Iris pigment epithelial cell (primary cell): ENCODE measurements at places on chromosomes 12 and 14.
A peak's percentile ranks its signal among the peaks of the same experiment; 100 is the strongest.

- no peak for DNase-seq
These were observed 45.9 kb downstream of the IFNG start for GRCh38 chr12:68113644-68114043.

DNA sequence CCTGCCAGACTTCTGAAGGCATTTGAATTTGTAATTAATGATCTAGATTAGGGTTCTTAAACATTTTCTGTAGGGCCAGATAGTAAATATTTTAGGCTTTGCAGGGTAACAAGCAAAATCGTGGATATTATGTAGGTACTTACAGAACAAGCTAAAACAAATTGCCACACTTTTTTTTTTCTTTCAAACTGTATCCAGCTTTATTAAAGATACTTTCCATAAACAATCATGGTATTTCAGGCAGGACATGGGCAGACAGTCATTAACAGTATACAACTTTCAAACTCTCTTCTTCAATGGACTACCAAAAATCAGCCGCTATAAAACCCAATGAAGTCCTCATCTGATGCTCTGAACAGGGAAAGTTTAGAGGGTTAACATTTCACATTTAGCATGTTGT, 9.6 kb downstream of the TRMT5 start:
- no peak for DNase-seq

DNA sequence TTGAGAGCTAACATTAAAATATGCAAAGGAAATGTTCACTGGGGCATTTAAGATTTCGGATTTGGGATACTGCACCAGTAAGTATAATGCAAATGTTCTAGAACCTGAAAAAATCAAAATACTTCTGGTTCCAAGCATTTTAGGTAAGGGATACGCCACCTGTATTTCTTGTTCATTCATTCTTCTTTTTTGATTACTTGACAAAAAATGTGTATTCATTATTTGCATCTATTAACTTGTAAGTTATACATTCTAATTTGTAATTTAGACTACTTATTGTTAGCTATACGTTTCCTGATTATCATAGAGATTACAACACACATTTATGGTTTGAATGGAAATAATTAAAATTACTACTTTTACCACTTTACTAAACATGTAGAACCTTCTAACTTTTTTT, 486.9 kb downstream of the SOX5 start:
- DNase-seq = no peak

DNA sequence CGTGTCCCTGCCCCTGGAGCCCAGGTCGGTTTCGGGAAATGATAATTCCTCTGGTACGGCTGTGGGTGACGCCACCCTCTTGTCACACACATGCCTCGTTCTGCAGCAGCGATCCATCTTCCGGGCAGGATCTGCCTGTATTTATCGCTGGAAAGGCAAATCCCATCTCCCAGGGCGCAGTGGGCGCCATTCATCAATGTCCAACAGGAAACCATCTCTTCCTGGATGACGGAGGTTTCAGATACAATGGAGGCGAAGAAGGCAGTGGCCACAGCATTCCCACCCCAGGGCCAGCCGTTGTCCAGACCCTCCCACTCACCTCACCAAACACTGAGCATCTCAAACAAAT, 74.2 kb downstream of the NOC4L start:
- DNase-seq = no peak

DNA sequence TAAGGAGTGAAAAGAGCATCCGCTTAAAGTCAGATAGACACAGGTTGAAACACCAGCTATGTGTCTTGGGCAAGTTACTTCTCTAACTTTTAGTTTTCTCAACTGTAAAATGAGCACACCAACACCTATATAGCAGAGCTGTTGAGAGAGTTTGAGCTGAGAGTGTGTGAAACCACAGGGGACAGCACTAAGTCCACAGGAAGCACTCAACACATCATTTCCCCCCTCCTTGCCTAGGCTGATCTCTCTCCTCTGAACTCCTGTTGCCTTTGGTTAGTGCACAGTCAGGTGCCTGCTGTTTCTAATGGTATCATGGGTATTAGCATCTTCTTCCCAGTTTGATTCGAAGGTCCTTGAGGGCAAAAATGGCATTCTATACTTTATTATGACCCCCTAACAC, 176.7 kb downstream of the DPF3 start:
- no peak for DNase-seq

GRCh38 chr12:132084621-132085290, 59.4 kb downstream of the DDX51 start:
- peak; percentile 50 for DNase-seq

GRCh38 chr12:77131977-77132490, 66.7 kb upstream of the E2F7 start:
- DNase-seq = no peak

- no peak for DNase-seq
These were observed 118.8 kb downstream of the FSCB start for GRCh38 chr14:44388306-44388705.

- no peak for DNase-seq
These were observed 958 bp downstream of the RTN1 start for GRCh38 chr14:59869381-59870255.

DNA sequence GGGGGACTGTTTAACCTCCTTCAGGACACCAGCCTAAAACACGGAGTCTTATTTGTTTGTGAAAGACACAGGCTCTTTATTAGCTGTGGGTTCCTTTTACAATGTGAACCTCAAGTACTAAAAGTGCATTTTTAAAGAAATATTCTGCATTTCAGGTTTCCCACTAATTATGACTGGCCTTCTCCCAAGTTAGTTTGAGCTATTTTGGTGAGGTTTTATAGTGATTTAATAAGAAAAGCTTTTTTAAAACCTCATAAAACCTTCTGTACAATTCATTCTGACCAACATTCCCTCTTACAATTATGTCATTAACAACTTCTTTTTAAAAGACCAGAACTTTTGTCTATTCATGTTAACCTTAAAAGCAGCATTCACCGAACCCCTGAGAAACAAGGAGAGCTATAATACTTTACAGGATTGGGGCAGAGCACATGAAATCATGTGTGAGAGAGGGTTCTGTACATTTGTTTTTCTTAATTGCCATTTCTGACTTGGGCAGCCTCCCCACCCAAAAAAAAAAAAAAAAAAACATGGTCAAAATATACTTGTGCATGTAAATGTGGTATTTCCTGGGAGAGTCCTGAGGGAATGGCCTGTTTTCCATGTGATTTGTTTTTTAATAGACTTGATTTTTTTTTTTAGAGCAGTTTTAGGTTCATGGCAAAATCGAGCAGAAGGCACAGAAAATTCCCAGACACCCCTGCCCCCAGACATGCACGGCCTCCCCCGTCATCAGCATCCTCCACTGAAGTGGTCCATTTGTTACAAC, 169.5 kb downstream of the CHST11 start:
- DNase-seq = no peak

DNA sequence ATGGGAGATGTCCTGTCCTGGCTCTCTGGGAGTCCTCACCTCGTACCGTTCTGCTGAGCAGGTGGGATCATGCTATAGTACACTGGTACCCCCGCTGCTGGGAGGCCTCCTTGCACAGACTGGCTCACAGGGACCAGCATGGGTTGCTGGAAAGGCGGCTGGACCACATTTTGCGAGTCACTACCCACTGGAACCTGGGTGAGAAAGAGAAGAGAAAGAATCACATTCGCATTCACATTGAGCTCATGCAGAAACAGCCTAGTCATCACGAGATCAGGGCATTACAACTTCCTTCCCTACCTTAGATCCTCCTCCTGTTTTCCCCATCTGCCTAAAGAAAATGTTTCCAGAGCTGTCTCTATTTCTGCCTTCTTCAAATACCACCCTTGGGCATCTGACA, 17.3 kb upstream of the STAC3 start:
- DNase-seq = peak; percentile 16

DNA sequence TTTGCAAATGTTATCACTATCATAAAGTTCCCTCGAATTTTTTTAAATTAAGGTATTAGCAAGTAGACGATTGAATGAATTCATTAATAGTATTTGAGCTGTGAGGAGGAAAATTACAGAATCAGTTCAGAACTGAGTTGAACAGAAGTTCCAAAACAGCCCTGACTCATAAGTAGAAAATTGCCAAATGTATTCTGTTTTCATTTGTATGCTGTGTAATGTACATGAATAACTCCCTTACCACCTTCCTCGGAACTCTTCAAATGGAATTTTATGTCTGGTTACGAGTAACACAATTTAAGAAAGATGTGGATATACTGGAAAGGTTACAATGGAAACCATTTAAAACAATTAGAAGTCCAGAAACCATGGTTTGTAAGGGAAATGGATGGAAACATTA, 283.3 kb upstream of the FAR2 start:
- DNase-seq = no peak

DNA sequence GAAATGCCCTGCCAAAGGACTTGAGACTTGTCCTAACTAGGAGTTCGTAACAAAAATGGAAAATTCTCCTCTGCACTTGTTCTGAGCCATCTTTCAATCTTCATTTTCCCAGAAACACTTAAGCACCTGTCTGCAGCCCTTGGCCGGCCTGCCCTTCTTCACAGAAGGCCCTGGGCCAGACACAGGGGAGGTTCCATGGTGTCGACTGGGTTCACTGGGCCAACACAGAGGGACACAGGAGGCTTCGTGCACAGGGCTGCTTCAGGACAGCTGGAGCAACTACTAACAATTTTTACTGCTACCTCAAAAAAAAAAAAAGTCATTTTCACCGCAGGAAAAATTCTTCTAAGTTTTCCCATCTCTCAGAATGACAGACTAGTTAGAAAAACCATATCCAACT, 19.6 kb downstream of the NID2 start:
- no peak for DNase-seq

DNA sequence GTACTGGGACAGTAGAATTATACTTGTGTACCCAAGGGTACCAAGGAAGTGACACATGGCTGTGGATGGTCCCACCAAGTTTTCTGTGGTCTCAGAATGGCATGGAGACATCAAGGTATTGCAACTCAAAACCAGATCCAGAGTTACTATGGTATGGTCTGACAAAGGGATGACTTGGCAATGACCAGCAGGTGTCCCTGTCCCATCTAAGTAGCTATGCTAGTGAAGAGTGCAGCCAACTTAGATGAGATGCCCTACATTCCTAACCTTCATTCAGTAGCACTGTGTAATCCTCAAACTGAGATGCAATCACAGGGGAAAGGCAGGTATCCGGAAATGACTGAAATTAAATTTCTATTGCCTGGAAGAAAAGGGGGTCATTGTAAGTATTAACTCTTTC, 188.7 kb upstream of the TMEM260 start:
- DNase-seq = no peak

- peak; percentile 55 for DNase-seq
These were observed 303.6 kb downstream of the CEP128 start for GRCh38 chr14:80637756-80638619.

GRCh38 chr12:113905829-113906228, 60.3 kb downstream of the RBM19 start:
- DNase-seq = no peak

GRCh38 chr12:113149361-113150150, at the start of gene CFAP73:
Gene CFAP73, plus strand, starts transcription at chr12:113149724. Its CDS starts 134 bp downstream, at chr12:113149858.
- peak; percentile 84 for DNase-seq

DNA sequence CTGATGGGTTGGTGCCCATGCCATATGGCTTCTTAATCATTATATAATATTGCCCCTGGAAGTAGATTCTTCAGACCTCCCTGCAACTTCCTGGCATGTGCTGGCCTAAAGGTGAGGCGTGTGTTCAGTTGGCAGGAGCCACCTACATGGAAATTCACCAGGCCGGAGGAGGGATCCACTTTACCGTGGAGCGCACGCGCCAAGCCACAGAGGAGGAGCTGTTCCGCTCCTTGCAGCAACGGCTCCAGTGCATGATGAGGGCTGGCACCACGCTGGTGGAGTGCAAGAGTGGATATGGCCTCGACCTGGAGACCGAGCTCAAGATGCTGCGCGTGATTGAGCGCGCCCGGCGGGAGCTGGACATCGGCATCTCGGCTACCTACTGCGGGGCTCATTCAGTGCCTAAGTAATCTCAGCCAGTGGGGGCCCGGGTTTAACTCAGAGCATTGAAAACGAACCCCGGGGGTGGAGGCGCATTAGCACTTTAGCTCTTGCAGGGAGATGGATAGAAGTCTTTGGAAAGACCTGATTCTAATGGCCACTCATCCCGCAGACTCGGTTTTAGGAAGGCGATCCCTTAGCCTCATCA, 13.5 kb downstream of the AMDHD1 start:
- no peak for DNase-seq

DNA sequence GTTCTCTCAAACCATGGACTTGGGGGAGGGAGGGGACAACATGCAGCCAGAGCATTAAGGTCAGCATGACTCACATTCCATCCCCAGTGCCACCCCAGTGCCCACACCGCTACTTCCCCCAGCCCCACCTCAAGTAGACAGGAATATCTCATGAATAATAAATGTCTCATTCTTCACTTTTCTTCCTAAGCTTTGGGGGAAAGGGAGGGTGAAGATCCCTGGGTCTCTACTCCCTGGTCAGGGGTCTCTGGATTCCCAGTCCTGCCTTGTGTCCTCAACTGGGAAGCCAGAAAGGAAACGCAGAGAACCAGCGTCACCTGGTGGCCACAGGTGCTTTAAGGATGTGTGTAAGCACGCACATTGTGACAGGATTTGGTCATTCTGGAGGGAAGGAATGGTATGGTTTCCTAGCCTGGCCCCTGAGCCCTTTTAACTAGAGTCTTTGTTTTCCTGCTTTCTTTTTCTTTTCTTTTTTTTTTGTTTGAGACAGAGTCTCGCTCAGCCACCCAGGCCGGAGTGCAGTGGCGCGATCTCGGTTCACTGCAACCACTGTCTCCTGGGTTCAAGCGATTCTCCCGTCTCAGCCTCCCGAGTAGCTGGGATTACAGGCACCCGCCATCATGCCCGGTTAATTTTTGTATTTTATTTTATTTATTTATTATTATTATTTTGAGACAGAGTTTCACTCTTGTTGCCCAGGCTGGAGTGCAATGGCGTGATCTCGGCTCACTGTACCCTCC, 3.4 kb downstream of the GPR84 start:
- DNase-seq = peak; percentile 77

DNA sequence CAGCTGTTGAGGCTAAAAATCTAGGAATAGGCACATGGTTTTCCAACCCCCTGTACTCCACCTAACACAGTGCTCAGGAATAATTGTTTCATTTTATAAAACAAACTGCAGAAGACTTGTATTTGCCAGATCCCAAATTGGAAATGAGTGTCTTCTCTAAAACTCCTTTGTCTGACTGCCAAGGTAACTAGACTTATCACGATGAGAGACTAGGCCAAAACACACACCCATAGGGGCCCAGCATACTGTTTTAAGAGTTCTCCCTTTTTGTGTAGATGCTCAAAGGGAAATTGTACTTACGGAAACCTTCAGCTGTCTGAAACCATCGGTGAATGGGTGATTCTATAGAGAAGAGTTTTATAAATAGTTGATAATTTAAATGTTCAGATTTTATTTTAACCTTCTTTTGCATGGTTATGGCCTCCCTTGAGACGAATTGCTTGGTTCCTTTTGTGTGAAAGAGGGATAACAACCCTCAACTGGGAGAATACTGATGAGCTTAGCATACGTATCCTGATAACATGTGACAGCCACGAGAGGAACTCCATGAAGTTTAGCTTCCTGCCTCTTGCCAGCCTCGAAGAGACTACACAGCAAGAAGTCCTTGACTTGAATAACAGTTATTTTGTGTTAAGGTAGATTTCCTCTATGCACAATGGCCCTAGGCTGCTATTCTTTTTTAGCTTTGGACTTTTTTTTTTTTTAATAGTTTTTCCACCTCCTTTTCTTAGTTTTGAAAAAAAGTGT, 103.3 kb downstream of the PELI2 start:
- no peak for DNase-seq
